ENCODE measurements at places on chromosomes 7 and 10.

DNA sequence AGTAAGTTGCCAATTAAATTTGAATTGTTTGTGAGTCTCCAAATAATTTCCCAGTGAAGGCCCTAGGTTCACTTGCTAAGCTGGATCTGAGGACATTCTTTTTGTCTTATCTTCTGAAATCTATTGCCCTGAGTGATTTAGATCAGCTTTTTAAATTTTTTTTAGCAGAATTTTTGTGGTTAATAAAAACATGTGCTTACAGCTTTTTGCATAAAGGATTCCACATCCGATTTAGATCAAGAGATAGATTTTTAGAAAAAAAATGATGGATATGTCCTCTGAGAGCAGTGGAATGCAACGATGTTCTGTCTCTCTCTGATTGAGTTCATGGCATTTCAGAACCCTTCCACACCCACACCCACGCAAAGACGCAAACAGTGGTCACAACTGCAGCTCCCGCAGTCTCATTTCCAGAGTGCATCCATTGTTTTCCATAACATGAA lies 358.8 kb downstream of the SUGCT start:
- no peak for DNase-seq

GRCh38 chr7:25261545-25262140 lies 33.4 kb upstream of the NPVF start:
- DNase-seq = no peak

DNA sequence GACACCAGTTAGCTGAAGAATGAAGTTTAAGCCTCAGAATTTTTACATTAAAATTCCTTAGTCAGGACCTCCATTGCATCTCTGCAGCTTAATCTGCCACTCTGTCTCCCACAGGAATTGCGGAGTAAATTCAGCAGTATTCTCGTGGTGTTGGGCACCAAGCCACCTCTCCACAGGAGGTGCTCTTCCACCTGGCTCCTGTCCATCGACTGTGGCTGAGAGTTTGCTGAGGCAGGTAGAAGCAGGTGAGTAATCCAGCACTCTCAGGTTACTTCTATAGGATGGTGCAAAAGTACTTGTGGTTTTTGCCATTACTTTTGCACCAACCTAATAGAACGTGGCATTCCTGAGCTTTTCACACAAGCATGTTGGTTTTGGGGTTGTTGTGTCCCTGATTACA lies 134.1 kb downstream of the GFRA1 start:
- no peak for DNase-seq

GRCh38 chr10:17387861-17388503 lies 66.4 kb downstream of the ST8SIA6 start:
- no peak for DNase-seq

DNA sequence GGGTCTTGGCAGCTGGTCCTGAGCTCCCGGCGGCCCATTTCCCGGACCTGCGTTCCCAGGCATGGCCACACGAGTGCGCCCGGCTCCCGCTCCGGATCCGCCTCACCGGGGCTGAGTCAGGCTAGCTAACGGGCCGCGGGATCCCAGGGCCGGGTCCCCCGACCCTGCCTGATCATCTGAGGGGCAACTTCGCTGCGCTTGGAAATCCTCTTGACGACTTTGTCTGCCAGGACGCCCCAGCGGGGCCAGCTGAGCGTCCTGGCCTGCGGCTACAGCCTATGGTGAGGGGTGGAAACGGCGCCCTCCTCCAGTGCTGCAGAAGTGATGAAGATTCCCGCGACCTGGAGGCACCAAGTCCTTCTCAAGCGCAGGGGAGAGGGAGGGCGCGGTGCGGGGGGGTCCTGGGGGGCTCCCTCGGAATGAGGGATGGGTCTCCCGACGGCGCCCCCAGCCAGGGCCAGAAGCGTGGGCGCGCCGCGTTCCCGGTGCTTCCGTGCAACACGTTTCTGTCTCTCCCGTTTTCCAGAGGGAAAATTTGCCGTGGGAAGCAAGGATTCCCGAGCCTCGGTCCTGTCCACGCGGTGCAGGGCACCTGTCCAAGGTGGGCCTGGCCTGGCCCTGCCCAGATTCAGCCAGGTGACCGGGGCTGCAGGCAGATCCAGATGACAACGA lies 212.4 kb downstream of the CCSER2 start:
- DNase-seq = no peak

GRCh38 chr10:76885816-76886215 lies 751.8 kb downstream of the KCNMA1 start:
- DNase-seq = no peak

DNA sequence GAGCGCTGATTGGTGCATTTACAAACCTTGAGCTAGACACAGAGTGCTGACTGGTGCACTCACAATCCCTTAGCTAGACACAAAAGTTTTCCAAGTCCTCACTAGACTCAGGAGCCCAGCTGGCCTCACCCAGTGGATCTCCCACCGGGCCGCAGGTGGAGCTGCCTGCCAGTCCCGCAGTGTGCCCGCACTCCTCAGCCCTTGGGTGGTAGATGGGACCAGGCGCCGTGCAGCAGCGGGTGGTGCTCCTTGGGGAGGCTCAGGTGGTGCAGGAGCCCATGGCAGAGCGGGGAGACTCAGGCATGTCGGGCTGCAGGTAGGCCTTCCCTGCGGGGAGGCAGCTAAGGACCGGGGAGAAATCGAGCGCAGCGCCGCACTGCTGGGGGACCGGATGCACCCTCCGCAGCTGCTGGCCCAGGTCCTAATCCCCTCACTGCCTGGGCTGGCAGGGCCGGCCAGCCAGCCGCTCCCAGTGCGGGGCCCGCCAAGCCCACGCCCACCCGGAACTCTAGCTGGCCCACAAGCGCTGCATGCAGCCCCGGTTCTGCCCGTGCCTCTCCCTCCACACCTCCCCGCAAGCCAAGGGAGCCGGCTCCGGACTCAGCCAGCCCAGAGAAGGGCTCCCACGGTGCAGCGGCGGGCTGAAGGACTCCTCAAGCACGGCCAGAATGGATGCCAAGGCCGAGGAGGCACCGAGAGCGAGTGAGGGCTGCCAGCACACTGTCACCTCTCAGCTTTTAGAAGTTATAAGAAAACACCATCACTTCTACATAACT lies 128.9 kb downstream of the ZNF438 start:
- no peak for DNase-seq

GRCh38 chr7:36407636-36408550 lies 18.2 kb downstream of the ANLN start:
- no peak for DNase-seq

DNA sequence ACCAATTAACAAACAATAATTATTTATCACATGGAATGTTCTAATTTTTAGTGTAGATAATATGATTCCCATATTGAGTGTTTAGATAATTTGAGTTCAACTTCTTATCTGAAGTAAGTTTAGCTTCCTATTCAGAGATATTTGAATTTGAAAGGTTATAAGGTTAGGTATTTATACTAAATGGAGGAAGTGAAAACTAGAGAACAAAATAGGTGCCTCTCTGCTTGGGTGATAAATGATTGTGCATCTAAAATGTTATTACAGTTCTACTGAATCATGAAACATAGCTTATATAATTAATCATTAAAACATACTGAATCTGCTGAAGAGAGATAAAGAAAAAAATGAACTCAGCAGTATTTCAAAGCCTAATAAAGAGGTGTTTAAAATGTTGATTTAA lies 1174.3 kb downstream of the XPNPEP1 start:
- DNase-seq = no peak

GRCh38 chr7:88888684-88889083 lies 93.1 kb upstream of the TEX47 start:
- DNase-seq = no peak

- no peak for DNase-seq
Measured at GRCh38 chr10:69078311-69078710, 9.6 kb upstream of the SRGN start.

DNA sequence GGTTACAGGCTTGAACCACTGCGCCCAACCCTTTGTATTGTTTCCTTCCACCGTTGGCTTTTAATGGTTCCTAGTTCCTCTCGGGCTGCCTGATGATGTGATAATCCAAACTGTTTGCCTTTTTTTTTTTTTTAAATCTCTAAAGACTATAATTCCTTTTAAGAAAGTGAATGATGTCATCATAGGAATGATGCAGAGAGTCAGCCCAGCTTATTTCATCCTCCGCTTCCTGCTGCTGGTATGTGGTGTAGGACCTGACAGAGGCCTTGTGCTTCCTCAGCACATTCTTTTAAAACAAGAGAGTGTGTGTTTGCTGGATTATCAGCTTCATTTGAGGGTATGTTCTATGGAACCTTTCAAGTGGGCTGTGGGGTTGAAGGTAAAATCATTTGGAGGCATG lies 241.4 kb downstream of the LRMDA start:
- no peak for DNase-seq

DNA sequence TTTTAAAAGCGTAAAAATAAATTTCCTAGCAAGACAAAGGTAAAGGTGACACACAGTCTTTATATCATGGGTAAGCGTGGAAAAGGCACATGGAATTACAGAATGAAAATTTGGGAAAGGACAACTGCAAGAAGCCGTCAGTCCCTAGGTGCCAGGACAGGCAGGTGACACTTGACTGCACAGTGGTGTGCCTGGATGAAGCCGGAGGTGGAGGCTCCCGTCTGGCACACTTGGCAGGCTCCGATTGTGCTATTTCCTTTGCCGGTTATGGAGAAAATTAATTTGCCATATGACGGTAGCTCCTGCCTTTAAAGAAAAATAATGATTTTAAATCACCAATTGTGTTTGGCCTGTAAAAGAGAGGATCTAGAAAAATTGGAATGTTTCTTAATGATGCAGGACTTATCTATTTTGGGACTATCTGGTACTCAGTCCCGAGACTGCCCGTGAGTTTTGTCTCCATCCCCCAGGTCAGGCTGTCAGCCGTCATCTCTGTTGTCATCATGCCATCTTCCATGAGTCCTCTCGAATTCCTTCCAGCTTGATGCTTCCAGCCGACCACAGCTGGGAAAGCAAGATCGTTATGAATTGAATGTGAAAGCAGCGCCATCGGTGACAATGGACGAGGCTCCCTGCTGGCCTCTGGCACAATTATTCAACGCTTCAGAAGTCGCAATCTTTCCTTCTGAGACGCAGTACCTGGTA lies 56.2 kb upstream of the MGMT start:
- no peak for DNase-seq

DNA sequence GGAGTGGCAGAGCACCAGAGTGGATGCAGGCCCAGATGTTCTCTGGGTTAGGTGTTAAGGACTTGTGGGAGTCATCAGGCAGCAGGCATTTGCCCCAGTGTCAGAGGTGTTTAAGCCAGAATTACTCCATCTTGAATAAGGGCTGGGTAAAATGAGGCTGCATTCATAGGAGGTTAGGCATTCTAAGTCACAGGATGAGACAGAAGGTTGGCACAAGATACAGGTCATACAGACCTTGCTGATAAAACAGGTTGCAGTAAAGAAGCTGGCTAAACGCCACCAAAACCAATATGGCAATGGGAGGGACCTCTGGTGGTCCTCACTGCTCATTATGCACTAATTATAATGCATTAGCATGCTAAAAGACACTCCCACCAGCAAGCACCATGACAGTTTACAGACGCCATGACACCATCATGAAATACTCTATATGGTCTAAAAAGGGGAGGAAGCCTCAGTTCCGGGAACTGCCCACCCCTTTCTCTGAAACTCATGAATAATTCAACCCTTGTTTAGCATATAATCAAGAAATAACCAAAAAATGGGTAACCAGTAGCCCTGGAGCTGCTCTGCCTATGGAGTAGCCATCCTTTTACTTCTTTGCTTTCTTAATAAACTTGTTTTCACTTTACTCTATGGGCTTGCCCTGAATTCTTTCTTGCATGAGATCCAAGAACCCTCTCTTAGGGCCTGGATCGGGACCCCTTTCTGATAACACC lies 882 bp upstream of the LRRC61 start:
- no peak for DNase-seq

GRCh38 chr7:128209229-128210035 lies 31.6 kb upstream of the LEP start:
- DNase-seq = no peak

GRCh38 chr7:130486114-130486953 lies 5.6 kb upstream of the MEST start:
- DNase-seq = no peak

GRCh38 chr10:16999665-17000451 lies 129.8 kb downstream of the CUBN start:
- DNase-seq = no peak

DNA sequence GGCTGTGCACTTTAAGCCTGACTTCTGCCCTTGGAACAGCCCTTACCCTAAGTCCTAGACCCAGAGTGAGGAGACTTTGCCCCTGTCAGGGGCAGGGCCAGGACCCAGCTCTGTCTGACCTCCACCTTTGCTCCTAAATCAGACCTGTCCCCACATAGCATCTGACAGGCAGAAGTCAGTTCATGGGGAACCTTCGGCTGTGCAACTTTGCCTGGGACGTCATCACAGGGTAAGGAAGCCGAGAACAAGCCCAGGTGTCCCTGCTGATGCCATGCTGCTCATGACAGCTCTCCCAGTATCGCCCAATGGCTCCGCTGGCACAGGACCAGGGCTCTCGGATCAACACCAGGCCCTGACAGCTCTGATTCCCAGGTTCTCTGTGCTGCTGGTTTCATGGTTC lies 55.4 kb downstream of the TNS3 start:
- no peak for DNase-seq

DNA sequence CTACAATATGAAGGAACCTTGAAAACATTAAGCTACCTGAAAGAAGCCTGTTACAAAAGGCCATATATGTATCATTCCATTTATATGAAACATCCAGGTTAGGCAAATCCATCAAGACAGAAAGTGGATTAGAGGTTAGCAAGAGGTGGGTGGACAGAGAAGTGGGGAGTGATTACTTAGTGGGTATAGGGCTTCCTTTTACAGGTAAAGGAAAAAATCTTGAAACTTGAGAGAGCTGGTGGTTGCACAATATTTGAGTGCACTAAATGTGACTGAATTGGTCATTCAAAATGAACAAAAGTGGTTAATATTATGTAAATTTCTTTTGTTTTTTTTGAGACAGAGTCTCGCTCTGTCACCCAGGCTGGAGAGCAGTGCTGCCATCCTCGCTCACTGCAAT lies 119.4 kb upstream of the KIF5B start:
- no peak for DNase-seq

DNA sequence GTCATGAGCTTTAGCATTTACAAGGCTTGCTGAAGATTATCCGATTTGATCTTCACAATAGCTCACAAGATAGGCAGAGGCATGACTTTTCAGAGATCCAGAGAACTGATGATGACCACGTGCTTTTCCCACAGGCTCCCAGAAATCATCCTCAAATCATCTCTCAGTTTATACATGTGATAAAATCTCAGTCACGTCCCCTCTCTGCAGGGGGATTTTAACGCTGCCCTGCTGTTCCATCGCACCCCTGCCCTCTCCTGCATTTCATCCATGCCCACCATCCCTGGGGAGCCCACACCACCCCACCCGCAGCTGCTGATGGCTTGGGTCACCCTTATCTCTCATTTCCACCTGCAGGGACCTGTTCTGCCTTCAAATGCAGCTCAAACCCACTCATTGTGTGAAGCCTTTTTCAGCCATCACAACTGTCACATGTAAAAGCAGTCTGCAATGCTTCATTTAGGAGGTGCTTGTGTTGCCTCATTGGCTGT lies 141.8 kb downstream of the DIP2C start:
- no peak for DNase-seq

GRCh38 chr7:66779669-66780409 lies 39.3 kb downstream of the RABGEF1 start:
- no peak for DNase-seq

- DNase-seq = no peak
Measured at GRCh38 chr7:113831556-113831955, 87.3 kb downstream of the PPP1R3A start.
